Stimulated activated CD8-positive, alpha-beta memory T cell treated with anti-CD3 and anti-CD28 coated beads, Interleukin-2, amount 100 ng/mL, for 1 hour (primary cell): ENCODE measurements at places on chromosomes 7 and 10.

DNA sequence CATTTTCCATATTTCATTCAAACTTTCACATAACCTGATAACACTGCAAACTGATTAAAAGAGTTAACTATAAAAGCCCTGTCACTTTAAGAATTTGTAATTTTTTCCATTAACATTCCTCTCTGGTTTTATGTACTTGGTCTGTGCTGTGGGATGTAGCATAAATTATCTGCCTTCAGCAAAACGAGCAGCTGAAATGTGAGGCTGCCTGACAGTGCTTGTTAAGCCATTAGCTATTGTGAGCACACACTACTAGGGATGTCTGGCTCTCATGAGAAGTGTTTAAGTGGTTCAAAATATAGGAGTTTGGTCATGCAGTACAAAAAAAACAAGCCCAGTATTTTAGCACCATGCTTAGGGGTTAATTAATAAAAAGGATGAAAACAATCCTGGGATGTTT lies 63.0 kb downstream of the HOXA1 start:
- no peak for DNase-seq

GRCh38 chr7:41870461-41871138 lies 167.7 kb upstream of the INHBA start:
- DNase-seq: no peak

DNA sequence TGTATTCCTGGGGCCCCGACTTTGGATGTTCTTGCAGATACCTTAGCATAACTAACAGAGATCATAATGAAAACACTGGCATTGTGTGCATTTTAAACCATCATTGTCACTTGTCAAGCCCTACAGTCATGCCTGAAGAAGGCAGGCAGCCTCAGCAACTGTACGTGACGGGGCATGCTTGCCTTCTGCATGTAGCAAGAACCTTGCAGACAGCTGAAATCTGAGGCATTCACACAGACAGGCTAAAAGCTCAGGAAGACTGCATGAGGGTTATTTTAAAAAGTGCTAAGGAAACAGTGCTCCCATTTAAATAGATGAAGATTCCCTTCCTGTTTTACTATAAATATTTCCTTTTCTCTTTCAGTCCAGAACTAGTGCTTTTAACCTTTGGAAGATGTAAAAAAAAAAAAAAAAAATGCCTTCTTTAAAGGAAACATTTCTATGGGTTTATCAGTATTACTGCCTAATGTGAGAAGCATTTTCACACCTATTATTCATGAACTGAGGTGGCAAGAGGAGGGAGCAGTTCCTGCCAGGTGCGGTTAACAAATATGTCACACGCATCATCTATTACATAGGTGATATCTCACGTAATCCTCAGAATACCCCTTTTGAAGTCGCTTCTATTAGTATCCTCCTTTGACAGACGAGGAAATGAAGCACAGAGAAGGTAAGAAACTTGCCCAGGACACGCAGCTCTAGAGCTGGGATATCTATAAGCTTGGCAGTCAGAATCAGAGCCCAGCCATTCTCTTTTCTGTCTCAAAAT lies 88.1 kb downstream of the PRKCQ start:
- peak; percentile 9 for DNase-seq

- DNase-seq: no peak
These were observed 55.0 kb downstream of the PDIA4 start for GRCh38 chr7:148973256-148973655.

DNA sequence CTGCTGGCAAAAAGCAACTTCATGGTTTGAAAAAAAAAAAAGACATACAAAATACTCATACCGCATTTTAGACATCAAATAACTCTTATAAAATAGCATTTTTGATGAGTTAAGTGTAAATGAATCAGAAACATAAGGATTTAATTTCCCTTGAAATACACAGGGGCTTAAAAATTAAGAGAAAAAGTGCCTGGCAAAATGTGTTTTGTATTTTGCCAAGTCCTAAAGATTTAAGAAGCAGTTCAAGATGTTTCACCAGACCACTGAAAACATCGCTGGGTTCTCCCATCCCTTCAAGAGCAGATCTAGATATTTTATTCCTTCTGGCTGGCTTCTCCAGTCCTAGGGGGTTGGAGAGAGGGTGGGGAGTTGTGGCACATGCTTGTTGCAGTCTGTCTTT lies 396.4 kb downstream of the INHBA start:
- DNase-seq: no peak

DNA sequence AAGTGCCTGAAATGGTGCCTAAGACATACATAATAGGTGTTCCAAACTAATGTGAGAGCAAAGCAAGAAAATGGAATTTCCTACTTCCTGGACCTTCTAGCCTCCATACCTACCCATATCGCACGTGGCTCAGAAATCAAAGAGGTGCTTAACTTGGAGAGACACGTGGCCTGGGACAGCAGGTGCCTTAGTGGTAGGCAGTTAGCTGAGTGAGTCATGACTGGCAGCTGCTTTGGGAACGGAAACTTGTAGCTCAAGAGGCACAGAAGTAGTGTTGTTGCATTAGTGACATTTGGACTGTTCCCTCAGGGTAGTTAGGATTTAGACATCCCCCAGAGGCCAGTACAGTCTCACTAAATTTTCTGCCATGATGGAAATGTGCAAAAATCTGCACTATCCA lies 12.0 kb upstream of the BMPER start:
- DNase-seq: no peak
